ENCODE measurements at places on chromosomes 7 and 10.

- DNase-seq: no peak
Observed at GRCh38 chr7:70738151-70738885, 393.6 kb upstream of the GALNT17 start.

DNA sequence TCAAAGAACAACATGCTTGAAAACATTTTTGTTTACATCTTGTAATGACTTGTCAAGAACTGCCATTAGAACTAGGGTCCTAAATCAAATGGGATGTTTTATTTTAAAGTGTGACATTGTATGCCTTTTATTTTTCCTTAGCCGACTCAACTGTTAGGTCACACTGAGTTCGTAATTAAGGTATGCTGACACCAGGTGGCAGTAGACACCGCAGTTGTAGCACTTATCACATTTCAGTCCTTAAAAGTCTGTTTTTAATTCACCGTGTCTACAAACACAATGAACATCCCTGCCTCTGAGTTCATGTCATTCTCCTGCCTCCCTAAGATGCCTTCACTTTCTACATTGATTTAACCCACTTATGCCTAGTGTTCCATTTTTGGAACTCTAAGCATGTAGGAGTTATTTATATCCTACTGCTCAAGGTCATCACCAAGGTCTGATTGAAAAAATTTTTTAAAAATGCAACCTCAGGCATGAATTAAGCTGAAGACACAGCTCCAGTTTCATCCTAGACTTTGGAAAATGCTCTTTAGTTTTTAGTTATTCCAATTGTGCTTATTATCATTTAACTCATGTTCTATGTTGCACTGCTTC, 186.1 kb downstream of the BMPER start:
- no peak for DNase-seq

- DNase-seq: no peak
Observed at GRCh38 chr7:6407434-6407833, 40.3 kb downstream of the DAGLB start.

DNA sequence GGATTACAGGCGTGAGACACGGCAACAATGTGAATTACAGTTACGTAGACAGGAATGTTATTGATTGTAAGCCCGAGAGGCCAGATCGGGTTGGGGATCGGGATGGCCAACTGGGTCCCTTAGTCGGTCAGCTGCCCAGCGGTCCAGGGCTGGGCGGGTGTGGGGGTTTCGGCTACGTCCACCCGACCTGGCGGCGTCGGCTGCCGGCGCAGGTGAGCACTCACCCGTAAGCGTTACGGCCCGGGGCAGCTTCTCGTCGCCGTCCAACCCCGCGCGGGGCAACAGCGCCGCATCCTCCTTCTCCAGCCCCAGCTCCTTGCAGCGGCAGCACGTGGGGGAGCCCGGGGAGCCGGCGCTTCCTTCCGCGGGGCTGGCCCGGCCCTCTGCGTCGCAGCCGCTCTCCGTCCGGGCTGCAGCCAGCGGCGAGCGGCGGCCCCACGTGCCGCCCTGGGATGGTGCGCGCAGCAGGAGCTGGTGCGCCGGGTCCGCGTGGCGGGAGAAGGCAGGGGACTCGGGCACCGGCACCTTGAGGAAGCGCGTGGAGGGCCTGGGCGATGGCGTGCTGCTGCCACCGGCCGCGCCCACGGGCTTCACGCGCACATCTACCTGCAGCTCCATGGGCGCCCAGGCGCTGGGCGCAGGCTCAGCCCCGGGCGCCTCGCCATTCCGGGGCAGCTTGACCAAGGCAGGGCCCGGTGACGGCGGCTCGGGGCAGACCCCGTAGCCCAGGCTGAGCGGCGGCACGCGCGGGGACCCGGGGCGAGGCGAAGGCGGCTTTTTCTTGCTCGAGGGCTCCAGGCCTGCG, 609 bp downstream of the KLRG2 start:
- DNase-seq: no peak

DNA sequence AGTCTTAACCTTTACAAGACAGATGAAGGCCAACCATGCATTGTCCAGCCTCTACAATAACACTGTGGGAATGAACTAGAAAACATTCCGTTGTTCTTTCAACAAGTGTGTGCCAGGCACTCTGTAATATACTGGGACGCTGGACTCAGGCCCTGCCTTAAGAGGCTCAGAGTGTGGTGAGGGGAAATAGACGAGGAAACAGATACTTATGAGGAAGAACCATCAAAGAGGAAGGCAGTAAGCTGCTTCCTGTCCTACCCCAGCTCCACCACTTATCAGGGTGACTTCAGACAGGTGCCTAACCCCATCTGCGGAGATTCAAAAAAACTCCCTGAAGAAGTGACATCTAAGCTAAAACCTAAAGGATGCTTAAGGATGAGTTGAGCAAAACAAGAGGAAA, 8.9 kb upstream of the TRIM8 start:
- no peak for DNase-seq

GRCh38 chr7:48388911-48389310, 217.7 kb downstream of the ABCA13 start:
- no peak for DNase-seq

DNA sequence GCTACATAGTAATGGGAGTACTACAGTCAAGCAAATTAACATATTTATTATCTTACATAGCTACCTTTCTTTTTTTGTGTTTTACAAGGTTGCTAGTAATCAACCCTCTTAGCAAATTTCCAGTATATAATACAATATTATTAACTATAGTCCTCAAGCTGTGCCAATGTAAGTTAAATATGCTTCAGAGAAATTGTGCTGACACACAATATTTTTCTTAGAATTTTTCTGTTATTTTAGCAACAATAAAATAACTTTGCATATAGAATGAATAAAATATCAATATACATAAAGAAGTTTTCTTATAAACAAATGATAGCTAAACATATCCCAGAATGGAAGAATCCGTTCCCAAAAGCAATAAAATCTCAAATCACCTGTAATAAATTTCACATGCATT, 1605.1 kb downstream of the REEP3 start:
- DNase-seq: no peak

GRCh38 chr7:39125846-39126245, 148.1 kb downstream of the POU6F2 start:
- no peak for DNase-seq

DNA sequence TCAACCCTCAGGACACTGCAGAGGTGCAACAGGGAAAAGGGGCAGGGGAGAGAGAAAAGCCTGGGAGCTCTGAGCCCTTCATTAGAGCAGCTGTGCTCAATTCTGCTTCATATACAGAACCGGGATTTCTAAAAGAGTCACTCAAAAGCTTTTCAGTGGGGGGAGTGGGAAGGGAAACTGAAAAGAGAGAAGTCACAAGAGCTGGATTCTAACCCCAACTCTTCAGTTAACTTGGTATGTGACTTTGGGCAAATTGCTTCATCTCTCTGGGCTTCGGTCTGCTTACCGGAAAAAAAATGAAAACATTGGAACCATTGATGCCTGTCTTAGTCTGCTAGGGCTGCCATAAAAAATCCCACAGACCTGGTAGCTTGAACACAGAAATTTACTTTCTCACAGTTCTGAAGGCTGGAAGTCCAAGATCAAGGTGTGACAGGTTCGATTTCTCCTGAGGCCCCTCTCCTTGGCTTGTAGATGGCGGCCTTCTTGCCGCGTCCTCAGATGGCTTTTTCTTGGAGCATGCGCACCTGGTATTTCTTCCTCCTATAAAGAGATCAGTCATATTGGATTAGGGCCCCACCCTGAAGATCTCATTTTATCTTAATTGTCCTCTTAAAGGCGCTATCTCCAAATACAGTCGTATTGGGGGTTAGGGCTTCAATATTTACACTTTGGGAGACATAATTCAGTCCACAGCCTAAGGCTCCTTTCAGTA, 118.3 kb upstream of the KMT2E start:
- DNase-seq: no peak

DNA sequence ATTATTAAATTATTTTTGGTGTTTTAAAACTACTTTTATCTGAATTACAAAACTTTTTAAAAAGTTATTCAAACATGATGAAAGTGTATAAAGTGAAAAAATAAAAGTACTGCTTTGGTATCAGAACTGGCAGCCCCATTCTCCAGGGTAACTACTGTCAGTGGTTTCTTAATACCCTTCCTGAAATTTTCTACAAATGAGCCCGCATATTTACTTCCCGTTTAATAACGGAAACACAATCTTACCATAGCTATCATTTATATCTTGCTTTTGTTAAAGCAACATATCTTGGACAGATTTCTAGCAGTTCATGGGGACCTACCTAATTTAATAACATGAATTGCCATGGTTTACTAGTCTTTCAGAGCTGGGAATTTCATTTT, 249.9 kb downstream of the RNLS start:
- DNase-seq: no peak

- no peak for DNase-seq
Observed at GRCh38 chr10:114100848-114101741, 57.4 kb downstream of the ADRB1 start.

DNA sequence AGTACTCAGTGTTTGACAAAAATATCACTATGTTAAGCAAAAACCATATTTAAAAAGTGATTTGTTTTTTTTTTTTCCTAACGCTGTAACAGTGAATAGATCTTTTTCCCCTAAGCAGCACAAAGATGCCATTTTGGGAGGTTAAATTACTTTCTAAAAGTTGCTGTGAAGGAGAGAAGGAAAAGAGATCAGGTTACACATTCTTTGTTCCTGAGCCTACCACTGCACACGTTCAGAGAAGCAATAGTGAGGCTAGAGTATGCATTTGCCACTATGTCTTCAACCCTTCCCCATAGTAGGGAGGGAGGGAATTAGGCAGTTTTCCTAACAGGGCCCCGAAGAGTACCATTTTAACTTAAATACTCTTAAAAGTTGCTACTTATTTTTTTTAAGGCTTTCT, 38.9 kb downstream of the BMPR1A start:
- no peak for DNase-seq

DNA sequence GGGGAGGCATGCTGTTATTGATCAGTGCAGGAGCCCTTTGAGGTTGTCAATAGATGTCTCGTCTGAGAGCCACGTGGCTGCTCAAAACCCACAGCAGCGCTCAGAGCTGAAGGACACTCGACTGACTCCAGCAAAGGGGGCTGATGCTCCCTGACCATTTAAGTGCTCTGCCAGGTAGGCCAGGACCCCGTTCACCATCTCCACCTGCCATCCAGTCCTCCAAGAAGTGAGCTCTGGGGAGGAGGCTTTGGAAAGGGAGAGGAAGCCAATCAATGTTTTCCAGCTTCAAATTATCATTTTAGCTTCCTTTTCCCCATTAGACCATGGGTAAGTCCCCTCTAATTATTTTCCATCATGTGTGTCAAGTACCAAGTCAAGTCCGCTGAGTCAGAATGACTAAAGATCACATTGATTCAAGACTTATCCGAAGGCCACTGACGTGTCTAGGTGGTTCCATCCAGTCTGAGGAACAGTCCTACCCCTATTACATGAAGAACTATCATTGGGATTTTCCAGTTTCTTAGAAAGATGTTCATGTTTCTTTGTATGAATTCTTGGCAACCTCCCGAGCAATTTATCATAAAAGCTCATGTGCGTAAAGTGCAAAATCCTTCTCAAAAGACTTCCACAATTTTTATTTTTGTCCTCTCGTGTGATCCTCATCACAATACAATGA, 302.6 kb upstream of the LYZL1 start:
- no peak for DNase-seq

DNA sequence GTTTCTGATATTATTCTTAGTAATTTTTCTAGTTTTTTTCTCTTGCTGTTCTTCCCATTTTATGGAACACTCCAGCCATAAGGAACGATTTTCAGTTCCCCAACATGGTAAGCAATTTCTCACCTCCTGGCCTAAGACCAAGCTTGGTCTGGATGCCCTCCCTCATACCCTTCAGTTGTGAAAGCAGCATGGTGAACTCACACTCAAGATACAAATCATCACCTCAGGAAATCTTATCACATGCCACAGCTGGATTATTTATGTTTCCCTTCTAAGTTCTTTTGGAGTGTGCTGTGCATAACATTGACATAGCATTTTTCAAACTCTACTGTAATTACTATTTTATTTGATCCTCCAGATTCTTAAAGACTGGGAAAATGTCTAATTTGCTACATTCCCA, 216.6 kb downstream of the AGMO start:
- DNase-seq: no peak

DNA sequence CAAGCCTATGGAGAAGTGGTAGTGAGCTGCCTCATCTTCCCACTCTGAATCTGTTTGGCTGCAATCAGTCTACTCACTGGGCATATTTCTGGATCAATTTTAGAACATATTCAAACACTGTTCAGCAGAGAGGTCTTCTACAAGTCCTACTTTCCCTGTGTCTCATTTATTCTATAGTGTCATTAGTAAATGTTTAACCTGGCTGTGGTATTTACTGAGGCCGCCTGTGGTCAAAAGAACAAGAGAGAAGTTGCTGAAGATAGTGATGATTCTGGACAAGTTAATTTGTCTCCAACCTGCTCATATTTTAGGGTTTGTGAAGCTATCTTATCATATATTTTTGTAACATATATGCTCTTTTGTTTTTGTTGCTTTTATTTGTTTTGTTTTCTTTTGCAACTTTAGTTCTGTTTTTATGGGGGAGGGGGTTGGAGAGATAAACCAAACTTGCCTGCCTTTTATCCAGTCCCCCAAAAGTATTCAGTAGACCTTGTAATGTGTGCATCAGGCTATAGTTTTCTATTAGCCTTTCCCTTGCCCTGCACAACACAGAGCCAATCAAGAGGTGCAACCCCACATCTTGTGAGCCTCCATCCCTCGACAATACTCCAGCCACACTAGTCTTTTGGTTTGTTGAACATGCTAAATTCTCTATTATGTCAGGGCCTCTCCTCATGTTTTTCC, 362.8 kb upstream of the MBL2 start:
- no peak for DNase-seq

DNA sequence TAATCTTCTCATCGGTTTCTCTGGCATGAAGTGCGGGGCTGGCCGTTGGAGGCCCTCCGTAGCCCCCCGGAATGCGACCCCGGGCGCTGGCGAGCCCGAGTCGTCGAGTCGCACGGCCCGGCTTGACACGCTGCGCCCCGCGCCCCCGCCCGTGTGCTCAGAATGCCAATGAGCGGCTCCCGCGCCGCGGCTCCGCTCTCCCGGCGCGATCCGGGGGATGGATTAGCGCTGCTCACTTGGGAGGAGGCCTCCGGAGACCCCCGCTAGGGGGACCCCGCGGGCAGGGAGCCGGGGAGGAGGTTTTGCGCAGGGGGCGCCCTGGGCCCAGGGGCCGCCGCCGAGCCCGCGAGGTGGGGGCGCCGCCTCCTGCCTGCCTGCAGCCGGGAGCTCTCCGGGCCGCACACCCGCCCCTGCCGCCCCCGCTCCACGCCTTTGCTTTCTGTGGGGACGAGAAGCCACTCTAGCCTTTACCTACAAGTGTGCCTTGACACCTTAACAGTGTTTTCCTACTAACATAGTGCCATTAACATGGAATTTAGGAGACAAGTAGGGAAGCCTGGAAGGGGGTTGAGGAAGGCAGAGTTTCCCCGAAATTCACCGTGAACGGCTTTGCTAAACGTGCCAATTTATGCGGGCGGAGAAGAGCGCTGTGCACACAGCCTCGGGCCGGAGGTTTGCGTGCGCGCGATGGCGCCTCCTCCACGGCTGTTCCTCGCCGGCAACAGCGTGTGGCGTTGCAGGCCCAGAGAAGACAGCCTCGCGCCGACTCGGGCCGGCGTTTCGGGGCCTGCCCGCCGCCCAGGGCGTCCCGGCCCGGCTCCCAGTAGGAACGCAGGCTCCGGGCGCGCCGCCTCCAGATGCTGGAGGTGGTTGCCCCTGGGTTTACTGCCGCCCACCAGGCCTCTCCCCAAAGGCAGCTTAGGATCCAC, 7.1 kb downstream of the SHH start:
- peak; percentile 42 for DNase-seq

GRCh38 chr7:106501605-106502580, 159.1 kb downstream of the CCDC71L start:
- no peak for DNase-seq

- DNase-seq: no peak
Observed at GRCh38 chr7:100472854-100473499, 6.0 kb downstream of the TSC22D4 start.

- DNase-seq: no peak
Observed at GRCh38 chr10:79013406-79013987, 55.3 kb upstream of the ZMIZ1 start.

Measured in naive thymus-derived CD8-positive, alpha-beta T cell (primary cell).